ENCODE measurements at places on chromosomes 13 and 19. TPM values are rescaled to one million over a fixed set of nuclear protein-coding genes. Genes with fewer than 3 reads are reported as not detected.

- no peak for DNase-seq
Observed at GRCh38 chr19:14795078-14795721, 16.8 kb upstream of the ADGRE2 start.

DNA sequence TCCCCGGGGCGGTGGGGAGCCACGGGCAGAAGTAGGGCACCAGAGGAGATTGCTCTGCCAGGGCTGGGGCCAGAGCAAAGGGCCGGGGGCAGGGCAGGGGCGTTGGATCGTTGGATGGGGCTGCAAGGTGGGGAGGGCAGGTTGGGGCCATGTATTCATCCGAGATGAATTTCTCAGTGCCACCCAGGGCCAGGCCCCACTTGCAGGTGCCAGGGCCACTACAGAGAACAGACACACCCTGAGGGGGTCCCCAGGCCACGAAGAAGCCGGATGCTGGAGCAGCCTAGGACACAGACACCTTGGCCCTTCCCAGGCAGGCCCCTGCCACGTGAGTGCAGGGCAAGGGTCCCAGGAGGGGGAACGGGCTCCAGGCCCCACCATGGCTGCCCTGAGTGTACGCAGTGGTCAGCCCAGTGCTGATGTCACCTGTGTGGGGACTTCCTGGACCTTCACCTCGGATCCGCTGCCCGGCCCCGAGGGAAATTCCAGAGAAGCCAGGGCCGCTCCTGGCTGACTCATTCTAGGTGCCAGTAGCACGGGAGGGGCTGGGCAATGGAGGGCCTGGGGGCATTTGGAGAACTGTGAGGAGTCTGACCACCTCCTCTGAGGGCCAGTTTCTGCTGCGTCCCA, 9.6 kb upstream of the SBNO2 start:
- peak; percentile 69 for DNase-seq

DNA sequence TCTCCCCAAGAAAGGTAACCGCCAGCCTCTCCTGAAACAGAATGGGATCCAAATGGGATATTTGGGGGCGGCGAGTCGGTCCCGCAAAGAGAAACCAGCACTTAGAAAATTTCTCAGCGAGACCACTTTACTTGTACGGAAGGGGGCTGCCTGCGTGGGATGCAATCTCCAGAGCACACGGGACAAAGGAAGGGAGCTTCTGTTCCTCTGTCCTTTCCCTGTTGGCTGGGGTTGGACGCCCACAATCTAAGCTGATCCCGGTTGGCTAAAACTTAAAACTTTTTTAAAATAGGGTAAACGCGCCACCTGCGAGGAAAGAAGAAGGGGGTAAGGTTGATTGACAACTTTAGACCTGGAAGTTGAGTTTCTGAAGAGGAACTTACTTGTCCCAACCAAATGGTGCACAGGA, 826 bp upstream of the BSG start:
- DNase-seq: peak; percentile 51

GRCh38 chr19:31127134-31127967, 221.9 kb downstream of the TSHZ3 start:
- peak; percentile 28 for DNase-seq

GRCh38 chr13:33999811-34000605, 182.1 kb downstream of the RFC3 start:
- DNase-seq: no peak

DNA sequence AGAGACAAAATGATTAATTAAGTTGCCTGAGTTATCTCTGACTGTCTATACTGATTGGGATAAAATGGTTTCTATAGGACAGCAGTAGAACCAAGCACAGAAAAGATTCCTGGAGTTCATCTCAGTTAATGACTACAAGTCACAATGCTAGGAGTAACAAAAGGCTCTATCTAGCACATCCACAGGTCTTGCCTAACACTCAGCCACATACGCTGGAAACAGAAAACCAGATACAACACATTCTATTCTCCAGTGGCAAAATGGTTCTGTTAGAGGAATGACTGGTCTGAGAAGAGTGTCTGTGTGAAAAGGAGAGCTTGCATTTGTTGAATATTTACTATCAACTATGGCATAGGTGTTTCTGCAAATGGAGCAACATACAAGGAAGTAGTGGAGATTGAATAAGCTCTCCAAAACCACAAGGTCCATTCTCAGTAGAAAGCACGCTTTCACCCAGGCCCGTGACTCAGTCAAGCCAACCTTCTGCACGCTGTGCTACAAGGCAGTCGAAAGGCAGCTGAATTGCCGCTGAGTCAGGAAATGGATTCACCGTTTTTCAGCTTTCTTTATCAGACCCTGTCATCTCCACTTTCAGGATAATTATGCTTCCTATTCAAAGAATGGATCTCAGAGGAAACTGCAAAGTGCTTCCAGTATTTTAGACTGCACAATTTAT, 761.5 kb downstream of the EFNB2 start:
- no peak for DNase-seq

- peak; percentile 80 for DNase-seq
Observed at GRCh38 chr19:19170053-19170872, at the start of gene MEF2B. TSS of gene MEF2B (minus strand) at chr19:19170263. CDS start at chr19:19150735, 19,528 bp downstream.

GRCh38 chr19:11064831-11065303, 24.4 kb upstream of the LDLR start:
- DNase-seq: no peak

- DNase-seq: no peak
Observed at GRCh38 chr13:110433014-110433413, 125.9 kb downstream of the COL4A2 start.

DNA sequence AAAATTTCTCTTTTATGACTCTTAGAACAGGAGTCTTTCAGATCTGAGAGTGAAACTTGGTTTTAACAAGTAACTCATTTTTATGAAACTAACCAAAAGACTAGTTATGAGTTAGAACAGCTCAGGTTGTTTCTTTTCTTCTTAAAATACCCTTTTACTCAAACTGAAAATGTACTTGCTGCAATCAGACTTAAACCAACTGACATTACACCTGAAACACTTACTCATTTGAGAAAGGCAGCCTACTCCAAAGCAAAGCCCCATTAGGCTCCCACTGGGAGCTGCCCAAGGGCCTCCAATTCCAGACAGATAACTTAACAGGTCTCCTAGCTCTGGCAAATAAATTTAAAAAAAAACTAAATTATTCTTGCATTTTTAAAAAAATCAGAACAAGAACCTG, 3.6 kb downstream of the FOXO1 start:
- DNase-seq: no peak

GRCh38 chr19:33720691-33721682, 75.7 kb upstream of the KCTD15 start:
- DNase-seq: no peak

GRCh38 chr13:52782471-52783448, 43.1 kb upstream of the CNMD start:
- no peak for DNase-seq

CNMD gene
- 0.35 TPM for total RNA-seq

SEMA6B gene
- 5.6 TPM for total RNA-seq

SYNE4 gene
- total RNA-seq: 9.3 TPM

PLPPR3 gene
- total RNA-seq: not detected

Measured in colonic mucosa (tissue), 4 donors.